Chondrocyte (in vitro differentiated cells): ENCODE measurements at places on chromosomes 1 and 21. TPM values are rescaled to one million over a fixed set of nuclear protein-coding genes. Genes with fewer than 3 reads are reported as not detected.

The ITPKB gene
- total RNA-seq: 13.3 to 13.7 TPM (median 13.4 TPM) in 3 replicates

The KLHDC9 gene
- total RNA-seq: 1.1 to 4.4 TPM (median 1.6 TPM) in 3 replicates

The ZNF683 gene
- not detected in 3 replicates for total RNA-seq

The FAAH gene
- 7.0 to 15.0 TPM (median 14.1 TPM) in 3 replicates for total RNA-seq

The SHISA4 gene
- 29.7 to 39.1 TPM (median 37.7 TPM) in 3 replicates for total RNA-seq

The TMEM240 gene
- 3.6 to 6.1 TPM (median 5.8 TPM) in 3 replicates for total RNA-seq

DNA sequence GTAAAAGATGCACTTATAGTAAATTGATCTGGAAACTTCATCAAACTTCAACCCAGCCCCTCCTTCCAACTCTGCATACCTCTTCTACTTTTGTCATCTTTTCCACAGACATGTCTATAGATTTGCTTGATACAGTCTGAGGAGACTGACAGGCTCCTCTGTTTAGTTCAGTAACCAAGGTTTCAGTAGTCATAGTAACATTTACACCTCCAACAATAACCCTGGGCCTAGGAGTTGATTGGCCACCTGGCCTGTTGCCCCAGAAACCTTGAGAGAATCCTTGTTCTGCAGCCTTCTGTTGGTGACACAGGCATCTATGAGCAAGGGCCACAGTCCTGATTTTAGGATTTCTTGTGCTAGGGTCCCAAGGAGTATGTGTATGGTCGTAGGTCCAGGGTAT, at the start of gene CFAP141:
Gene CFAP141, minus strand, starts transcription at position 138 of the 400 bp plus-strand sequence. Its CDS starts 26 bp downstream, at position 112.
- DNase-seq: no peak

- no peak for DNase-seq
These were observed 144.8 kb downstream of the NR5A2 start for GRCh38 chr1:200172311-200172710.

GRCh38 chr1:51303751-51304251, 26.6 kb downstream of the TTC39A start:
- no peak for DNase-seq

DNA sequence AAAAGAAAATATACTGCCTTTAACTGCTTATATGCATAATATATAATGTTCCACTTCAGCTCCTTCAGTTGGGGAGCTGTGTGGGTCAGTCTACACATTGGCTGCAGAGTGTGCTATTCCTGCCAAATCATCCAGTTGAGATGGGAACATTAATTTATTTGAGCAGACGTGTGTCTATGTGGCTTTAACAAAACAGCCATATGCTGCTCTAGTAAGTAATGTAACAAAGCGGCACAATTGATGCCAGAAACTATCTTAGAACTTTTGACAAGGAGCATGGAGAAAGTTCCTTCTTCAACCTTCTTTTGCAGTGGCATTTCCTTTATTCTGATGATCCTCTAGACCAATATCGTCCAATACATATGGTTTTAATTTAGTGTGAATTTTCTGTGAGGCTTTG, 285.9 kb upstream of the C1orf87 start:
- DNase-seq: no peak

DNA sequence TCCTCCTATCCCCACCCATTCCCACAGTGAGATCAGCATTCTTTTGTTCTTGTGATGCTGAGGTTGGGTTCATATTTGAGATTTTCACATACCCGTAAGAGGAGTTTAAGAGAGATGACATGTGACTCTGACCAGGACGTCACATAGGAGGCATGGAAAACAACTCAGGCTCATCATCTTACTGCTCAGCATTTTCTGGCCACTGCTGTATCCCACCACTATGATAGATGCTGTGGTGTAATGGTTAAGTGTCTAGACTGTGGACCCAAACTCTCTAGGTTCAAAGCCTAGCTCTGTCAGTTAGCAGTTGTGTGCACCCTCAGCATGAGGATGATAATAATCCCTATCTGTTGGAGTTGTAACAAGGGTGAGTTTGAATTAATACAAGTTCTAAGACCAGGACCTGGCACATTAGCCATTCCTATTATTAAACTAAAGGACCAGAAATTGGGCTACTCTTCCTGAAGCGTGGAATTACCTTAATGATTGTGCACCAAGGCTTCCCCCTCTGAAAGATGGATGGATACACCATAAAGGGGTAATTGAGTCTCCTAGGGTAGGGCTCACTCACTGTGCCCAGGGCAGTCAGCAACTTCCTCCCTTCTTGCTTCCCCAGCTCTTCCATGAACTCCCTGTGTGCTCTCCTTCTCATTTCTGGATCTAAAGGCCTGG, 40.9 kb downstream of the LGR6 start:
- no peak for DNase-seq

DNA sequence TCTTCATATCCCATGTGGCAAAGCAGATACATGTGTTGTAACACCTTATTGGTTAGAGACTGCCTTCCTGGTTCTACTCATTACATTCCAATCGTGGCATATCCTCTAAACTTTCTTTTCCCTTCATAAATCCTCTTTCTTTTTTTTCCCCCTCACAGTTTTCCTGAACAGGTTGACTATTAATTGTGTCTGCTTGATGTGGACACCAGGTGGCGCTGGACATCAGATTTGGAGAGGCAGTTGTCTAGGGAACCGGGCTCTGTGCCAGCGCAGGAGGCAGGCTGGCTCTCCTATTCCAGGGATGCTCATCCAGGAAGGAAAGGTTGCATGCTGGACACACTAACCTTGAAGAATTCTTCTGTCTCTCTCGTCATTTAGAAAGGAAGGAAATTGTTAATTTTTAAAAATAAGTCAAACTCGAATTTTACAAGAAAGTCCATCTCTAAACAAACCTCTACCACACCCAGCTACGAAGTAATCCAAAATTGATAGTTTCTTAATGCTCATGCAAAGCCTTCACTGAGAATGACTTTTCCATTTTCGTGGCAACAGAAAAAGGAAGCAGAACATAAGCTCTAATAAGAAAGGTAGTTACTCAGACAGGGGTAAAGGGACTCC, 59.4 kb upstream of the ASB17 start:
- no peak for DNase-seq

DNA sequence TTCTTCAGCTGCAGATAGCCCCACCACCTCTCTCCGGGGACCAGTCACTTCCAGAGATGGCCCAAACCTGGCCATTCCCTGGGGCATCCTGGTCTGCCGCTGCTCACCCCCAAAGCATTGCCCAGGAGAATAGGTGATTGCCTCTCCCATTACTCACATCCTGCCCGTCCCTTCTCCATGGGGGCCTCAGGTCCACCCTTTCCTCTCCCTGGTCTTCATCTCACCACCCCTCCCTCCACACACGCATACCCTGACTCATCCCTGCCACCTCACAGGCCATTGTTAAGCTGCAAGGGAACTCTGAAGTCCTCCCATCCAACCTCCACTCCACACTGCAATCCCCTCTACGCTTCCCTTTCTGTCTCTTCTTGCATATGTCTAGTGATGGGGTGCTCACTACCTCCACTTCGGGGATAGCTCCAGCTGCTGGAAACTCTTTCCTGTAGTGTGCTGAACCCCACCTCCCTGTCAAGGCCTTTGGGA, at the start of gene PLEKHG5:
Gene PLEKHG5, minus strand, starts transcription at position 188 of the 483 bp plus-strand sequence. CDS start 14,096 bp downstream, outside the sequence.
- DNase-seq: no peak

- no peak for DNase-seq
These were observed 71.6 kb downstream of the CDC14A start for GRCh38 chr1:100423832-100424337.

DNA sequence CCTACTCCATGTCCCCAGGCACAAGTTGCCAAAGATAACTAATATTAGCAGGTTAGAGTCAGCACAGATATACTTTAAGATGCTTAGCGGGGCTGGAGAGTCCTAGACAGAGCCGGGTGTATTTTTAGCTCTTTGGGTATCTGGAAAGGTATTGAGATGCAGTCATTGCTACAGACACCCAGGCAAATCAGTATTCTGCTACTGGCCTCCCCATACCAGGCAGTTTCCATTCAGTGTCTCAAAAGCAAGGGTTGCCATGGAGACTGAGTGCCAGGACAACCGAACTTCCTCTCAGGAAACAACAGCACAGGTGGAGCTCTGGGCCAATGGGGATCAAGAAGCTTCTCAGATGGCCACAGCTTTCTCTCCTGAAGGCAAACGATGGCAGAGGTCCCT, 45.3 kb downstream of the KCNC4 start:
- no peak for DNase-seq

DNA sequence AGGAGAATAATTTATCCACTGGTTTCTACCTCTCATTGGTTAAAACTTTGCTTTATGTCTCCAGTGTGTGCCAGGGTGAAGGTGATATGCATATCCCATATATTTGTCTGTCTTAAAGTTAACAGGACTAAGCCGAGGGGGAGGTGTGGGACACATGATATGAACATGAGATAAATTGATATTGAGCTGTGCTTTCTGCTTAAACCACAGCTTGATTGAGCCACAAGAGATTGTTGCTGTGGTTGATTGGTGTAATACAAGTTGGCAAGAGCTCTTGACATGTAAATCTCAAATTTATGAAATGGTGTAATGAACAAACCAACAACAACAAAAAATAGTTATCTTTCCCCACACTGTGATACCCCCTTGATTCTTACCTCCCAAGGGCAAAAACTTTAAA, 1295.5 kb upstream of the NCAM2 start:
- no peak for DNase-seq

DNA sequence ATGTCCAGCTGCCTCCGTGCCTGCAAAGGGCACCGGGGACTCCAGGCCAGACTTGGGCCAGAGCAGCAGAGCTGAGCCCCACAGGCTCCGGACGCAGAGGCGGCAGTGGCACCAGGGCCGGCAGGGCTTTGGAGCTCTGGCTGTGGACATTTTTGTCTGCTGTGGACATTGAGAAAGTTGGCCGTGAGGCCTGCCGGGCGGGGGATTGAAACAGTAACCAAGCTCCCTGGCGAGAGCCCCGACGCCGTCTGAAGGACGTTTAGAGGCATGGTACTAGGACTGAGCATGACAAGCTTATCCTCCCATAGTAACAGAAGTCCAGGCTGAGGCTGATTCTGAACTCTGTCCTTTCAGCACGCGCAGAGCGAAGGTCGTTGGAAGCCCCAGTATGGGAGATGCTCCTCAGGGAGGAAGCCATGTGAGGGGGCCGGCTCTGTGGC, 323.8 kb downstream of the AMY1C start:
- no peak for DNase-seq

DNA sequence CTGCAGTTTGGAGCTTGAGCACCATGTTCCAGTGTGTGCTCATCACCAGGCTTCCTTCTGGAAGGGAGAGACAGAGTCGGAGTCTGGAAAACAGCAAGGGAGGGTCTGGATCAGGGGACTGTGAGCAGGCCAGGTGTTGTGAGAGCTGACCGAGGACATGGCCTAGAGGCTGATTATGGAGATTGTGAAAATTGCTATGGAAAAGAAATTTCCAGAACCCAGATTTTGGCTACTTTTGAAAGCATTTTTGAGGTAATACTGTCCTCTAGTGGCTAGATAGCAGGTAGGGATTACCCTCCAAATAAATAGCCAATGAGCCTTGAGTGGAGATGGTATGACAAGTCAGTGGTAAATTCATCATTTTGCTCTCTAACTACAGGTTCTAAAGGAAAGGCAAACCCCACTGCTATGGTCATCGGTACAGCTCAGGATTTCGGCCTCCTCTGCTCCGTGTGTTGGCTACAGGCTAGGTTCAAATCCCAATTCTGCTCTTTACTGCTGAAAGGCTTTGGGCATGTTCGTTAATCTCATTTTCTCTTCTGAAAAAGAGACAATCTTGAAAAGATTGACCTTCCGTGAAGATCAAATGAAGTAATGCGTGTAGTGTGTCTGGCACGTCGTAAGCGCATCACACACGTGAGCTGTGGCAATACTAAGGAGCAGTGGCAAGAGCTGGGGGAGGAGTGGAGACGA, 1.0 kb upstream of the HAO2 start:
- DNase-seq: no peak

GRCh38 chr1:204589409-204590038, 73.3 kb downstream of the MDM4 start:
- no peak for DNase-seq

GRCh38 chr21:45572783-45573451, 30.7 kb upstream of the SLC19A1 start:
- DNase-seq: no peak

DNA sequence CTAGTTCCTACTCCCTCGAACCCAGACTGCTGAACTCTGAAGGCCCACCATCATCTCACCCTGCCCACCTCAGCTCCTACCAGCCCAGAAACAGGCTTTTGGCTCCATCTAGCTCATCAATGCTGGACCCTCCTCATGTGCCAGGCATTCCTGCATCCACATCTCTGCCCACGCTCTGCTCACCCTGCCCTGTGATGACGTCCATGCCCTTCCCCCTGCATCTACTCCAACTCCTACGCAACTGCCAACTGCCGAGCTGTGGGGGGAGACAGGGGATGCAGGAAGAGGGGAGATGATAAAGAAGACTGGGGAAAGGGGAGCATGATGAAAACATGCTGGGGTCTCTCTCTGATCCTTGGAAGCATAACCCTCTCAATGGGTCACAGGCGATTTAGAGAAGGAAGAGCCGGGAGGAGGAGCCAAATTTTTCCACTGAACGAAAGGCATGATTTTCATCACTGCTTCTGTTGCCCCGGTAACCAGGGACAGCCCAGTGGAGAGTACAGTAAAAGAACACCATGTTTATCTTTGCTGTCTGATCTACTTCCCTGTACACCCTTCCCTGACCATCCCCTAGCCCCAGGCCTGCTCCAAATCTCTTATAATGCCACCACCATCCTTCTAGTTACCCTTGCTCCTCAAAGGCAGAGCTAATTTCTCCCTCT, 44.3 kb downstream of the CD34 start:
- no peak for DNase-seq

- DNase-seq: no peak
These were observed 9.1 kb downstream of the PRPF38A start for GRCh38 chr1:52413410-52413989.

DNA sequence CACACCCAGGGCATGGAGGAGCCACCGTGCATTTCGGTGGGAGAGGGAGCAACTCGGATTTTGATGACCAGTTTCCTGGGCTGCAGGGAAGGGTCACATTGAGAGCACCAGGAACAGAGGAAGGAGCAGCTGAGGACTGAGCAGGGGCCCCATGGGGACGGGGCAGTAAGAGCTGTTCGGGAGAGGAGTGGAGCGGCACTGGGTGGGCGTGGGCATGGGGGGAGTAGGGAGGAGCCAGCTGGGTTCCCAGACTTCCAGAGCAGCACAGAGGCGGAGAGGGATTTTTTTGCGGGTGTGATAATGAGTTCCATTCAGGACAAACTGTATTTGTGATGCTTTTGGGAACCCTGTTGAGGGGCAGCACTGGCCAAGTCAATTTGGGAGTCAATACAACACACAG, 17.4 kb upstream of the GPR153 start:
- no peak for DNase-seq

DNA sequence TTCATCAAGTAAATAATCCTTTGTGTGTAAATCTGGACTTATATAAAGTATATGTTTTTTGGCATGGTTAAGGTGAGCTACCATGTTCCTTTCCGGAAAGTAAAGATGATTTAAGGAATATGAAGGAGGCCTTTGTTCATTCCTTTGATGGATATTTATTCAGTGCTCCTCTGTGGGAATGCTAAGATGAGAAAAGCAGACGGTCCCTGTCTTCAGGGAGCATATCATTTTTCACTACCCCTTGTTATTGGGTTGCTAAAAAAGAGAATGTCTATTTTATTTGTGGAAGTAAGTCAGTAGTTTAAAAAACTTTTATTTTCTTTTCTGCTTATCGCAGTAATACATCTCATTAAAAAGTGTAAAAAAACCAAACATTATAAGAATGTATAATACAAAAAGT, 35.1 kb upstream of the CNN3 start:
- DNase-seq: no peak

- DNase-seq: no peak
These were observed 245.8 kb downstream of the PLA2G4A start for GRCh38 chr1:187074445-187075048.

GRCh38 chr1:157697781-157698569, 2.6 kb downstream of the FCRL3 start:
- no peak for DNase-seq
